T-helper 1 cell (primary cell): ENCODE measurements at places on chromosomes 2 and 18.

DNA sequence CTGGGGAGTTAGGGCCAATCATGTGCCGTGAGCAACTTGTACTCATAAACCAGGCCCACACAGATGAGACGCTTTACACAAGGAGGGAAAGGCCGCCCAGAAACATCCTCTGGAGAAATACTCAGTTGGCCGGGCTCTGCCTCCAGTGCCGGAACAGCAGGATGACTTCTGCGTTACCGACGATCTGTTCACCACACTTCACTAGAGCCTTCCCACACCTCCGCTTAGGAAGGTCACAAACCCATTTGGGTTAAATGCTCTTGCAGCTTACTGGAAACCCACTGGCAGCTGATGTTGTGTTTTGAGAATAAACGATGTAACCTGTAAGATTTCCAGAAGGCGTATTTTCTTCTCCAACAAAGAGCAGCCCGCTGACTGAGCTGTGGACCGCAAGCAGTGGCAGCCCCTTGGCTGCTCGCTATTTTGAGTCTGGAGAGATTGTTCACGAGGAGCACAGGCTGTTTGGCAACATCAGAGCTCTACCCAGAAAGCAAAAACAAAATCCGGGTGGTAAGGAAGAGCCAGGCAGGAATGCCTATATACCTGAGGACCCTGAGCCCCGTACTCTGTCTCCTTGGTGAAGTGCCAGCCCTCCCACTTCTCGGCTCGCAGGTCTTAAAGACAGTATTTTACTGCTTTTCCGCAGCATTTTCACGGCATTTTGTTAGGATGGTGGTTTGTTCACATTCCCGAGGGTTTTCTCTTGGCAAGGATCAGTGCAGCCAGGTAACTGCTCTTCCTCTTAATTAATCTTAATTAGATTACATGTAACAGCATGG lies 44.0 kb downstream of the COLEC12 start:
- DNase-seq, result no peak

DNA sequence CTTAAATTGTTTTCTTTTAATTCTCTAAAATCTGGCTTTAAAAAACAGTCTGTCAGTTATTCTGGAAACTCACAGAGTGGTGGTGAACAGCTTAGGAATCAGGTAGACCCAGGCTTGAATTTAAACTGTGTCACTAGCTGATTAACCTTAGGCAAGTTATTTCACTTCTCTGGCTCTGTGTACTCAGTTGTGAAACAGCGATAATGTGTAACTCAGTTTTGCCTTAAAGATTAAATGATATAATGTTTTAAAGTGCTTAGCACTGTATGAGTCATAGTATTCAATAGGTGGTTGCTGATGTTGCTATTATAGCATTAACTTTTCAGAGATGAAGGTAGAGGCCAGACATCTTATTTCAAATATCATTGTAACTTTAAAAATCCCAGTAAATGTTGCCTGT lies 40.7 kb downstream of the PKP4 start:
- no peak for DNase-seq

DNA sequence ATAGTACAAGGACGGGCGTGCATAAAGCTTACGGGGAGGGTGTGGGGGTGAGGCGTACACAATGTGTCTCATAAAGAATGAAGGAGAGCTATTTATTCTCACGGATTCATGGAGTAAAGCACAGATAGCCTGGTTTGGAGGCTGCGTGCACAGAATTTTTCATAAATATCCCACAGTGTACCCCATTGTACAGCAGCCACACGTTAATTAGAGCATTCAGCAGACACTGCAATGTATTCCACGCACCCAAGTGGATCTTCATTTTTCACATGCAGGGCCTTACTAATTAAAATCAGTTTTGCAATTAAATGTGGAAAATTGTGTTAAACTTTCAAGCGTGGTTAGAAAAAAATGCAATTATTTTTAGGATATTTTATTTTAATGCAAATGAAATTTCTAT lies 227.7 kb upstream of the PXDN start:
- no peak for DNase-seq

GRCh38 chr2:217954051-217954450 lies 48.7 kb downstream of the TNS1 start:
- DNase-seq, result no peak

DNA sequence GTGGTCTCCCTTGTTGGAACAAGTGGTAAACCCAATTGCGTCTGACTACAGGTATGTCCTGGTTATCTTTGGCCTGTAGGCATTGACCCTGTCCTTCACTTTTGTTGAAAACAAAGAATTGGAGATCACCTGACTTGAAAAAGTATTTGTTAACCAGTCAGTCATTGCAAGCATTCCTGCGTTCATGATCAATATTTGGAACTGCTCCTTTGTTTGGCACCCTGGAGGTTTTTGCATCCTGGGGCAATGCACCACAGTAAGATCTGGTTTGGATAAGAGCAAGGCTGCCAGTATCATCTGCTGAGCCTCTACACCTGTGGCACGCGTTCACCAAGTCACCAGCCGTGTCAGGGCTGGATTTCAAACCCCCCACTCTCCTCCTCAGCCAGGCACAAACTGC lies 115.7 kb downstream of the DNAH6 start:
- DNase-seq, result no peak

DNA sequence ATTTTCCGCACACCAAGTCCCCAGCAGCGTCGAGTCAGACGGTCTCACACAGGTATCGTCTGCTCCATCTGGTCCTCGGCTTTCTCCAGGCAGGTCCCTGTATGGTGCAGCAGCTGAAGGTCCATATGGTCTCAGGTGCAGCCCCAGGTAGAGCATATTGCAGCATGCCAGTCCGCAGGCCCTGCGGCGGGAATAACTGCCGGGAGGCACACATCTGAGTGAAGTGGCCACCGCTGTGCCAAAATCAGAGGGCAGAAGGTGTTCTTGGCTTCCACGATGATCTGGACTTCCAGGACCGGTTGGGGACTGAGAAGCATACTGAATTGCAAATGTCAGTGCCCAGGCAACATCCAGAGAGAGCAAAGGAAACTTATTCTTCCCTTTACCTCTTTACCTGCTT lies 320.3 kb downstream of the RNF144A start:
- no peak for DNase-seq

DNA sequence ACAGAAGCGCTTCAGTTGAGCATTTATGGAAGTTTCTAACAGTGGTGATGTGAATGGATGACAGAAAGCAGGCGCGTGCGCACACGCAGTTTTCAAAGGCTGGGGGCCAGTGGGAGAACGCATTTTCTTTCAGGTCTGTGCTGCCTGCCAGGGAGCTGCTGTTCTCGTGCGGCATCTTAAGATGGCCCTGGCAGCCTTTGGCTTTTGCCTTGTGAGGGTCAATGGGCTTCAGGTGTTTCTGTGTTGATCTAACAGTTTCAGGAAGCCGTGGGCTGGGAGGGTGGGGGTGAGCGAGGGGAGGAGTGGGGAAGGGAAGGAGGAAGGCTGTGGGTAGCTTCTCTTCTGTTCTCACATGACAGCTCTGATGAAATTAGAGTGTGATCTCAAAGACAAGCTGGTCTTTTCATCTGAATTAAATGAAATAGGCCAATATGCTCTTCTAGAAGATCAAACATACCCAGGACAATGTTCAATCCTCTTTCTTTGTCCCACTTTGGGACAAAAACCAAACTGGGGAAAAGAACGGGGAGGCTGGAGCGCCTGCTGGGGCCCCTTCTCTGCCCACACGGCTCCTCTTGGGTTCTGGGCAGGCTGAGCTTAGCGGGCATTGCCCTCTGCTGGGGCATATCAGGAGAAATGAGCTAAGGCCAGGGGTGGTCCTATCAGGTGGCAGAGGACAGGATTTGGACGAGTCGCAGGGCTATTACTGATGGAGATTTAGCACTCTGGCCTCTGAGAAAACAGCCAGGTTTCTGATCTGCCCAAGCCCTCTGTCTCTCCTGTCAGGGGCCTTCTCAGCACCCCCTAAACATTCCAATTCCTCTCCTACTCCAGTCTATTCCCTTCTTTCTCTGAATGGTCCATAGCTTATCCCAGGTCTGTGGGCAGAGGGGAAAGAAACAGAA lies 126.2 kb upstream of the LGALSL start:
- DNase-seq, result no peak

DNA sequence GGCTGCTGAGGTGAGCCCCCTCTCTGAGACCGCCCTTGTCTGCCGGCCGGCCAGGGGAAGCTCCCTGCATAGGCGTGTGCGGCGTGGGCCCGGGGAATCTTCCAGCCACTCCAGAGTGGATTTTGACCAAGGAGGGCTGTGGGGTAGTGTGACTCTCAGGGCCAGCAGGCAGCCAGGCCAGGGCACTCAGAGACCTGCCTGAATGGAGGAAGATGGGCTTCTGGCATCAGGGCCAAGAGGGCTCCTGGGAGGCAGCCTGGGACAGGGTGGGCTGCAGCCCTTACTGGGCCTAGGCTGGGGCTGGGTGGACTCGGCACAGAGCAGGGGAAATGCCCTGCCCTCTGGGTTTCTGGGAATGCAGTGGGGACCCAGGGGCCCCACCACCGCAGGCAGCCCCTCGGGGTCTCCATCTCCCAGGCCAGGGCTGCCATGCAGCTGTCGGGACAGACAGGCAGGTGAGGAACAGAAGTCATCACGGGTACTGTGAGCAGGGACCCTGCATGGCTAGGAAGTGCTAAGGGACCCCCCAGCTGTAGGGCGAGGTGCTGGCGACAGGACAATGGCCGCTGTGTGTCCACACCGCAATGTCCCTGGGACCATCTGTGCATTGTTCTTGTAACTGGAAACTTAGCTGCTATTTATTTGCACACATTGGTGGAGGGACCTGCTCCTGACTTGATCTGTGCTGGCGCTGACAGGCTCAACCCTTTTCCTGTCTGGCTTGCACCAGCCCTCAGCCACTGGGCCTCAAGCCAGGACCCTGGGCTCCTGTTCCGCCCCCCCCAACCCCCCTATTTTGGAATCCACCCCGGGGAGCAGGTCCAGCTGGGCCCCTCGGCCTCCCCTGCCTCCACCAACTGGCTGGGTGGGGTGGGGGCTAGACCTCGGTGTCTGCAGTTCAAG lies 4.1 kb downstream of the PDCD1 start:
- DNase-seq, result no peak

DNA sequence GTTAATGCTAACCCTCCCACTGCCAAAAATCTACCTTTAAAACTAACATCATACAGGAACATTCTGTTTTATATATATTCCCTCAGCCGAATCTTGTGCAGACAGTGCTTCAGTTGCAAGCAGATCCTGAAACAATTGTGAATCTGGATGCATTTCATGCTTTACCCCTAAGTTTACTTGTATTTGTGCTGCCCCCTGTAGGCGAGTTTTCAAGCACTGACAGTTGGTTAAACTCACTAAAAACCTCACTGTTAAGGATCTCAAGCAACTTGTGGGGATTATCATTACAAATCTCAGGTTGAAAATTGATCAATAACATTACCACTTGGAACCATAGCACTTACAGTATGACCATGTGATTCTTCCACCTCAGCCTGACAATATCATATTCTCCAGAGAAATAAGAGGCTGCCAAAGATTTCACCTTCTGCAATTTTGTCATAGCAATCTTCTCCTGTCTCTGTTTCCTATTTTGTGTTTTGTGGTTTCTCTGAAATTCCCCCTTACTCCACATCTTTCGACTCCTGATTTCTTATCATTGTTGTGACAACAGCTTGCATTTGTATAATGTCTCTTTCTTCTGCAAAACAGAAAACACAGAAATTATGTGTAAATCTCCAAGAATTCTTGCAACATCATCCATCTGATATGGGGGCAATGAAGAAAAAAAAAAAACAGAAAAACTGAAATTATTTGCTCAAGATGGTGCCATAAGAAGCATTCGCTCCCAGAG lies 354.6 kb upstream of the SETBP1 start:
- no peak for DNase-seq

DNA sequence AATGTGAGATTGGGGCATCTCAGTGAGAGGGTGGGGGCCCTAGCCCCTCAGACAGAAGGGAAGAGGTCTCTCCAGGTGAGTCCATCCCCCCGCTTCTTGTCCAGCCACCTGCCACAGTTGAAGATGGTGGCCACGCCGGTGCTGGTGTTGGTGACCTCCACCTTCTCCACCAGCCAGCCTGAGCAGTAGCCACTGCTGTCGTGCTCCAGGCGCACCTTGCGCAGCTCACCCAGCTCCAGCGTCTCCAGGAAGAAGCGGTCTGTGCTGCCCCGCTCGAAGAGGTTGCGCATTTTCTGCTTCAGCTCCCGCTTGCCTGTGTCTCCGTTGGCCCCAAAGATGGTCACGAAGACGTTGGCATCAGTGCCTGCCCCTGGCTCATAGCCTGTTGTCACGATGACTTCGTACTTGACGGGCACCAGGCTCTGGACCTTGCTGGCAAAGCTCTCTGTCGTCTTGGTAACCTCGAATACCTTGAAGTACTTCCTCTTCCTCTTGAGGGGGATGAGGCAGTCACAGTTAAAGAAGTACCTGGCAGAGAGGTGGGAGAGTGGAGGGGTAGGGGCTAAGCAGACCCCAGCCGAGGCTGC lies 179.5 kb downstream of the LOXHD1 start:
- no peak for DNase-seq
